ENCODE measurements at places on chromosomes 5 and 9.

GRCh38 chr9:130159915-130160670 lies 12.1 kb upstream of the NCS1 start:
- DNase-seq, result no peak

DNA sequence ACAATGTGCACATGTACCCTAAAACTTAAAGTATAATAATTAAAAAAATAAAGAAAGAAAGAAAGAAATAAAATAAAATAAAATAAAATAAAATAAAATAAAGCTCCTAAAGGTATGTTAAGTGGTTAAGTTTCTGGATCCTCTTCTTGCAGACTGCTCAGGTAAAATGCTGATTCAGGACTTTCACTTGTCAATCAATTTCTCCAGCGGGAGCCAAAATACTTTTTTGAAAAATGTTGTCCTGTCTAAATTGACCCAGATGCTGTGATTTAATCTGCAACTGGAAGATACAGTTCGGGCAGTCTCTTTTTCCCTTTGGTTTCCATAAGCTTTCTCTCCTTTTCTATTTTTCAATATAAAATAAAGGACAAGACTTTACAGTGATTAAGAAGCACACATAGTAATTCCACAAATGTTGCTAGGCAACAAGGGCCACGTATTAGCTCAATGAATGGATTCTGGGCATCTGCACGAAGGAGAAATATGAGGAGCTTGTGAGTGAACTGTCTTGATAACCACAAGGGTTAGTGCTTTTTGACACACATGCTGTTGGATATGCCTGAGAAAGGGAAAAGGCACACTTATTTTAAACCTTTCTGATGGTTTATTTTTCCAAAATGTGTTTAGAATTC lies 38.6 kb downstream of the HTR4 start:
- no peak for DNase-seq

GRCh38 chr9:89657765-89658164 lies 53.0 kb downstream of the GADD45G start:
- DNase-seq, result no peak

GRCh38 chr9:74526215-74526614 lies 29.1 kb downstream of the RORB start:
- DNase-seq, result no peak

DNA sequence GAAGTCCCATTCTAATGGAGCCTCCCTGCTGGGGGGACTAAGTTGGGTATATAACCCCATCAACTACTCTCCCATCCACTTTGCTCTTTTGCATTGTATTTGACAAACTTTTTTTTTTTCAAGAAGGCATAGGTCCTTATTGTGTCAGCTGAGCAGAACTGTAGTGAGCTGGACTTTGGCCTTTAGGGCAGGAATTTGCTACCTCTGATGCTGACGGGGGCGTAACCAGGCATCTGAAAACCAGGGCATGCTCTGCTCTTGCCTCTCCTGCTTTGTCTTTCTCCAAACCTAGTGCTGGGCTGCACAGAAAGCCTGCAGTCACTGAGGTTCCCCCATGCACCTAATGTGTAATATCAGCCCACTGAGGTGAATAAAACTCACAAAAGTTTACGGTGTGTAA lies 49.0 kb downstream of the MSX2 start:
- DNase-seq, result no peak

DNA sequence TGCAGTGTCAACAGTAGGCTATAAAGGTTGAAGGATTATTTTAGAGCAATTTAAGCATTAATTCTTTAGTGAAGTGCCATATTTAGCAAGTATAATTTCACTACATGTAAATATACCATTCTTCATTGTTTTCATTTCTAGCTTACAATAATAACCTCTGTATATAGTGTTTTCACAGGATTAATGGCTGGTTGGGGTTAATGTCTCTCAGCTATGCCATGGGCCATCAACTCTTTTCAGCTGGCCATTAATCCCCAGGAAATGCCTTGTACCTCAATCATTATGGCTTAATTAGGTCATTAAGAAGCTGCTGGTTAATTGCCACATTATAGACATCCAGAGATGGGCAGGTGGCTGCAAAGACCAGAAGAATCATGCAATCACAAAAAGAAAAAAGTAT lies 715.1 kb downstream of the MAT2B start:
- DNase-seq, result no peak

GRCh38 chr5:107864793-107865192 lies 194.1 kb upstream of the EFNA5 start:
- DNase-seq, result no peak

- DNase-seq, result no peak
Measured at GRCh38 chr9:134253606-134254205, 72.5 kb upstream of the RXRA start.

DNA sequence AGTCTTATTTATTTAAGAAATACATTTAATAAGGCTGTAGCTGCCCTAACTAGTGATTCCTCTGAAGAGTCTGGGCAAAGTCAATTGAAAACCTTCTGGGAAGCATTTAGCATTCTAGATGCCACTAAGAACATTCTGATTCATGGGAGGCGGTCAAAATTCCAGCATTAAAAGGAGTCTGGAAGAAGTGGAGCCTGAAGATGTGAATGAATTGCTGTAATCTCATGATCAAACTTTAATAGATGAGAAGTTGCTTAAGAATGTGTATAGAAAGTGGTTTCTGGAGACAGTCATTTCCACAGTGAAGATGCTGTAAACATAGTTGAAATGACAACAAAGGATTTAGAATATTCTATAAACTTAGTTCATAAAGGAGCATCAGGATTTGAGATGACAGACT lies 61.4 kb downstream of the WDR41 start:
- no peak for DNase-seq

DNA sequence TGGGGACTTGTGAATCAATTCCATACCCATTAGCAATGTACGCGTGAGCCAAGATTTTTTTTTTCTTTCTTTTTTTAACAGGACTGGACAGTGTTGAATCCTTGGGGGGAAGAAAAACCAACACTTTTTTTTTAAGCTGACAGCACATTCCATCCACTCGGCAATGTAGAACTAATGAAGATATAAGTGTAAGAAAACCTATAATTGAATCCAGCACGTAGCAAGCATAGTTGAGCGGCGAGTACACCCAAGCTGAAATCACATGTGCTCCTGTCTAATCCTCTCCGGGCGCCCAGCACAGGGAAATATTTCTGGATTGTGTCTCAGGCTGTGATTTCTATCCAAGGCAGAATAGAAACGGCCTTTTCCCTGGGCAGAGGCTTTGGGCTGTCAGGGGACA lies 118.2 kb downstream of the BOD1 start:
- no peak for DNase-seq

- DNase-seq, result no peak
Measured at GRCh38 chr5:173229382-173229959, 5.5 kb downstream of the NKX2-5 start.

DNA sequence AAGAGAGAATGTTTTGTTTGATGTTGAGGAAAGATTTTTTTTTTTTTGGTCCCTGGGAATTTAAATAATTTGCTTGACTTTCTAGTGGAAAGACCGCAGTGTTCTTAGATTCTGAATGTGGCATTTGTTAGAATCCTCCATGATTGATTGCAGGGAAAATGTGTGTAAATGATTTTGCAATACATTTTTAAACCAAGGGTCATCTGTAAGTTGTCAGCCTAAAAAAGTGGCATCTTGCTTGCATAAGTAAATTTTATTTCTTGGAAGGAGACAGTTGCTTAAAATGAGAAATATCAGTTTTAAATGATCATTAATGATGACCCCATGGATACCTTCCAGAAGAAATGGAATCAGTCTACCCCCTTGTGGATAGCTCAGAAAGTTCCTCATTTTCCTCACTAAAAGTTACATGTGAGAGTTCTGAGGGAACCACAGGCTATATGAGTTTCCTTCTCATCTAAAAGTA lies 105.1 kb upstream of the SLC25A48 start:
- no peak for DNase-seq

All from SK-N-DZ (cell line).